Cardiac muscle cell (in vitro differentiated cells and primary cell): ENCODE measurements at places on chromosomes 12 and 14. TPM values are rescaled to one million over a fixed set of nuclear protein-coding genes. Genes with fewer than 3 reads are reported as not detected.

DNA sequence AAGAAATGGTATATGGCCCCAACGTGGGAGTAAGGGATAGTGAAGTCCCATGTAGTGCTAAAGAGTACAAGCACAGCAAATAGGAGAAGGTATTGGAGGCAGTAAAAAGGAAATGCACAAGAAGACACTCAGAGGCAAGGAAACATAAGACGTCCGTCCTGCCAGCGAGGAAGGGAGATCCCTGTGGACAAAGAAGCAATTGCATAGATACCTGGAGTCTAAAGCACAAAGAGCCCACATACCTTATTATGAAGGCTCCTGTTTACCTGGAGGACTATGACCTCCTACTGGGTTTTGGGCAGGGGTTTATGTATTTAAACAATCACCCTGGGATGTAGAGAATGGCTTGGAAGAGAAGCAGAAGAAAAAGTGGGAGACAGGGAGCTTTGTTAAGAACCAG is 341.2 kb upstream of the DCN start:
- H3K27ac ChIP-seq, result no peak overlapping the region
- no peak for DNase-seq
- no peaks in the 10 kb centered on the region for H3K36me3 ChIP-seq
- no peaks in the 10 kb centered on the region for H3K4me1 ChIP-seq

GRCh38 chr12:50039151-50039835 is 14.0 kb upstream of the RACGAP1 start:
- peak; percentile 90 for DNase-seq
- no peak overlapping the region for H3K4me3 ChIP-seq
- H3K36me3 ChIP-seq, result no peaks in the 10 kb centered on the region

DNA sequence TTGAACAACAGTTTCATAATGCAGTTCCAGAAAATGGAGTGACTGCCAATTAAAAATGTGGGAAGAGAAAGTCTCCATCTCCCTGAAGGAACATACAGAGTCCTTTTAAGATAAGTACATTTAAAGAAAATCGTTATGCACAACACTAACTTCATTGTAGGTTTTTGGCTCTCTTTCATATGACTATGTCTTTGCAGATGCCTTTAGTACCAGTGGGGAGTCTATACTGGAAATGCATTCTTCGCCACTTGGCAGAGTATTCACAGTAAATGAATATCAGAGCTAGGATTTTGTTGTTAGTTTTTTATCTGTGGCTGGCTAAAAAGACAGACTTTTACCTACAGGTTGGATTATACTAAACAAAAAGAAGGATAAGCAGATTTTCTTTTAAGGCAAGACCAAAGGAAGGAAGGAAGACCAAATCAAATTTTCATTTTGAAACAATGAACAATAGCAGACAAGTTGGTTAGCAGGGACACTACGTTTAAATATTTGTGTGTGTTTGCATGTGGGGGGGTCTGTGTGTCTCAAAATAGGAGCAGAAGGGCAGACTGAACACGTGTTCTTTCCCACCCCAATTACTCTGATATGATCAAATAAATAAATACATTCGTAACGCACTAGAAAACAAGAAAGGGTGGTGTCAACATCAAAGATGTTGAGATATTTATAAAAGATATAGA is 124.5 kb downstream of the BTG1 start:
- peak overlapping the region; percentile 54 for H3K27ac ChIP-seq
- peaks cover 12% of the 10 kb centered on the region for H3K4me1 ChIP-seq
- no peaks in the 10 kb centered on the region for H3K27me3 ChIP-seq
- no peaks in the 10 kb centered on the region for H3K36me3 ChIP-seq

- no peak for DNase-seq
- no peaks in the 10 kb centered on the region for H3K27me3 ChIP-seq
- peaks cover 6% of the 10 kb centered on the region for H3K4me1 ChIP-seq
- no peak overlapping the region for H3K4me3 ChIP-seq
- H3K36me3 ChIP-seq, result no peaks in the 10 kb centered on the region
- H3K27ac ChIP-seq, result no peak overlapping the region
These were observed 121.8 kb downstream of the KCNA5 start for GRCh38 chr12:5165296-5165970.

GRCh38 chr14:75609606-75610475 is 31.4 kb downstream of the FLVCR2 start:
- H3K4me1 ChIP-seq, result no peaks in the 10 kb centered on the region
- DNase-seq, result no peak
- no peak overlapping the region for H3K27ac ChIP-seq
- no peak overlapping the region for H3K4me3 ChIP-seq

- H3K36me3 ChIP-seq, result no peaks in the 10 kb centered on the region
- no peaks in the 10 kb centered on the region for H3K4me1 ChIP-seq
- no peak overlapping the region for H3K27ac ChIP-seq
- H3K4me3 ChIP-seq, result no peak overlapping the region
- peak; percentile 49 for DNase-seq
- H3K27me3 ChIP-seq, result no peaks in the 10 kb centered on the region
These were observed 45.7 kb upstream of the ITPR2 start for GRCh38 chr12:26878661-26879119.

DNA sequence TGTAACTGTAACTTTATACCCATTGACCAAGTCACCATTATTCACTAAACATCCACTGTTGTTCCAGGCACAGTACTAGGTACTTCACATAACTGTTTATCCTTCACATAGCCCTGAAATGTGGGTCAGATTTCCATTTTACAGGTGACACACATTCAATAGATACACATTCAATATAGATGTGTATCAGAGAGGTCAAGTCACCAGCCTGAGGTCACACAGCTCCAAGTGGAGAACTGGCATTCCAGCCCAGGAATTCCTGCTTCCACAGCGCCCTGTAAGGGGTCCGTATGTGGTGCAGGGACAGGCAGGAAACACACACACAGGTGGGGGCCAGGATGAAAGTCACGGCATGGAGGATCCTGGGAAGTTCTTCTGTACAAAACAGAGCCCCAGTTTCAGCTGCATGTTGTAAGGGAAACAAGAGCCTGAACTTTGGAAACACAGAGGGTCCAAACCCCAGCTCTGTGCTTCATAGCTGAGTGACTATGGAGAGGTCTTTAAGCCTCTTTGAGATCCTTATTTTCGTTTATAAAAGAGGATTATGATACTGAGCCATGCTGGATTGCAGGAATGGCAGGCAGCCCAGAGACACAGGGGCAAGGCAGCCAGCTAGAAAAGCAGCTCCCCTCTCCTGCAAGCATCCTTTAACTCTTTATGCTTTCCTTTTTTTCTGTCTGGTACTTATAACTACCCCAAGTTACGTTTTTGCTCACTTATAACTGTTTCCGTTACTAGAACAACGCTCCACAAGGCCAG is 50.3 kb upstream of the DICER1 start:
- H3K27me3 ChIP-seq, result peaks cover 45% of the 10 kb centered on the region
- no peak overlapping the region for H3K4me3 ChIP-seq
- no peaks in the 10 kb centered on the region for H3K36me3 ChIP-seq
- DNase-seq, result no peak
- H3K4me1 ChIP-seq, result no peaks in the 10 kb centered on the region

- DNase-seq, result no peak
- H3K27me3 ChIP-seq, result no peaks in the 10 kb centered on the region
- no peak overlapping the region for H3K4me3 ChIP-seq
- no peaks in the 10 kb centered on the region for H3K4me1 ChIP-seq
- no peaks in the 10 kb centered on the region for H3K36me3 ChIP-seq
- no peak overlapping the region for H3K27ac ChIP-seq
These were observed 19.5 kb downstream of the TMED10 start for GRCh38 chr14:75156901-75157300.

DNA sequence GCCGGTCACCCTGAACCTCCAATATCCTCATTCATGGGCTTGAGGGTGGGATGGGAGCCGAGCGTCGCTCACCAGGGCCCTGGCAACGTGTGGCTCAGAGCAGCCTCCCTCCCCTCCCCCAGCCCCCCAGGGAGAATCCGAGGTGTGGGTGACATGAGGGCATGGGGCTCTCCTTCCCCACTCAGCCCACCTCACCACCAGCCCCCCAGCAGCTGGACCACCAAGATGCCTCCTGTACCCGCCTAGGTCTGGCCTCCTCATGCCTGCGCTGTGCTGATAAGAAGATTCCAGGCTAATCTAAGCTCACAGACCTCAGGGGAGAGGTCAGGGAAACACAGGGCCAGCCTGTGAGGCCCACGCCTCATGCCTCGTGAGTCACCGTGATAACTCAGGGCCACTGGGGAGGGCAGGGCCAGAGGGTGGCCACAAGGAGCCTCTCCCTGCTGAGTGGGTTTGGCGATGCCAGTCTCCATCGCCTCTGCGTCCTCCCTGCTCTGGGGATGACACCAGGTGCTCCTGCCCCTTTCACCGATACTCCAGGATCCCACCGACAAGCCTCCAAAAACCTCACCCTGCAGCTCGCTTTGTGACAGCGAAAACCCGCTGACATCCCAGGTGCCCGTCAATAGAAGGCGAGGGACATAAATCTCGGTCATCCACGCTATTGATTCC is 56.9 kb downstream of the TESC start:
- peaks cover 41% of the 10 kb centered on the region for H3K4me1 ChIP-seq
- DNase-seq, result peak; percentile 31
- H3K27ac ChIP-seq, result peak overlapping the region; percentile 54
- no peaks in the 10 kb centered on the region for H3K27me3 ChIP-seq

DNA sequence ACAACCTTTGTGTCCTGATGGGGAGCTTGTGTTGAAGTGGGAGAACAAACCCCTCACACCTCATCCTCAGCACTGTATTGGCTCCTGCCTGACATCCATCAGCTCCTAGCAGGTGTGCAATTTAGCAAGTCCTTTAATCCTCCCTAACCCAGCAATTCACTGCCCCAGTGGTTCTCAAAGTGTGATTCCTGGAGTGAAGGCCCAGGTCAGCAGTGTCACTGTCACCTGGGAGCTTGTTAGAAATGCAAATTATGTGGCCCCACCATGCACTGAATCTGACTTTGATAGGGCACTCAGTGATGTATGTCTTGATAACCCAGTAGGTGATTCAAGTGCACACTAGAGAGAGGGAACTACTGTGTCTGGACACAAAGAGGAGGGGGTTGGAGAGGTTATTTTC is 133.6 kb downstream of the FGD4 start:
- H3K27me3 ChIP-seq, result no peaks in the 10 kb centered on the region
- no peaks in the 10 kb centered on the region for H3K36me3 ChIP-seq
- no peak overlapping the region for H3K4me3 ChIP-seq
- H3K4me1 ChIP-seq, result peaks cover 25% of the 10 kb centered on the region
- no peak for DNase-seq

- no peaks in the 10 kb centered on the region for H3K36me3 ChIP-seq
- DNase-seq, result no peak
- H3K4me1 ChIP-seq, result peaks cover 23% of the 10 kb centered on the region
- no peaks in the 10 kb centered on the region for H3K27me3 ChIP-seq
- H3K27ac ChIP-seq, result peak overlapping the region; percentile 99
- H3K4me3 ChIP-seq, result peak overlapping the region; percentile 5
These were observed 3.2 kb downstream of the RNASE1 start for GRCh38 chr14:20799456-20799891.

GRCh38 chr12:24421759-24422158 is 472.3 kb upstream of the SOX5 start:
- H3K4me3 ChIP-seq, result no peak overlapping the region
- DNase-seq, result no peak
- no peaks in the 10 kb centered on the region for H3K27me3 ChIP-seq
- H3K4me1 ChIP-seq, result no peaks in the 10 kb centered on the region
- no peaks in the 10 kb centered on the region for H3K36me3 ChIP-seq

GRCh38 chr14:99667045-99667444 is 17.1 kb upstream of the CYP46A1 start:
- peaks cover 11% of the 10 kb centered on the region for H3K4me1 ChIP-seq
- no peak for DNase-seq
- H3K4me3 ChIP-seq, result no peak overlapping the region
- no peaks in the 10 kb centered on the region for H3K36me3 ChIP-seq
- H3K27me3 ChIP-seq, result no peaks in the 10 kb centered on the region
- no peak overlapping the region for H3K27ac ChIP-seq

GRCh38 chr12:1093166-1093751 is 102.2 kb downstream of the ERC1 start:
- H3K4me1 ChIP-seq, result peaks cover 5% of the 10 kb centered on the region
- no peaks in the 10 kb centered on the region for H3K27me3 ChIP-seq
- no peak overlapping the region for H3K27ac ChIP-seq
- DNase-seq, result peak; percentile 67

GRCh38 chr12:22046090-22046967 is at the start of gene CMAS:
Gene CMAS, plus strand, starts transcription at chr12:22046218. Its CDS starts 86 bp downstream, at chr12:22046304.
- peak within 1 kb of the TSS; percentile 87 for H3K4me3 ChIP-seq
- no peaks in the 10 kb centered on the region for H3K27me3 ChIP-seq
- no peaks in the 10 kb centered on the region for H3K36me3 ChIP-seq
- DNase-seq, result peak; percentile 87
- H3K4me1 ChIP-seq, result no peaks in the 10 kb centered on the region
- peak within 1 kb of the TSS; percentile 76 for H3K27ac ChIP-seq

- no peak overlapping the region for H3K27ac ChIP-seq
- H3K4me1 ChIP-seq, result peaks cover 32% of the 10 kb centered on the region
- H3K27me3 ChIP-seq, result no peaks in the 10 kb centered on the region
- H3K36me3 ChIP-seq, result no peaks in the 10 kb centered on the region
These were observed 31.1 kb downstream of the ATF7 start for GRCh38 chr12:53594897-53595615.

- H3K36me3 ChIP-seq, result no peaks in the 10 kb centered on the region
- H3K4me3 ChIP-seq, result no peak overlapping the region
- DNase-seq, result no peak
- H3K27me3 ChIP-seq, result no peaks in the 10 kb centered on the region
- no peak overlapping the region for H3K27ac ChIP-seq
These were observed 404.4 kb downstream of the FLRT2 start for GRCh38 chr14:85934123-85934885.

FAM186B gene
- 0.21 and 1.6 TPM in 2 replicates for total RNA-seq

KCNH3 gene
- 0.86 and 1.0 TPM in 2 replicates for total RNA-seq

CHURC1 gene
- total RNA-seq, result 21.6 and 28.9 TPM in 2 replicates

TMEM132C gene
- 1.8 and 3.9 TPM in 2 replicates for total RNA-seq

KRT6A gene
- not detected in 2 replicates for total RNA-seq

TAS2R13 gene
- total RNA-seq, result 0.11 and 0.69 TPM in 2 replicates

NABP2 gene
- 14.8 and 32.0 TPM in 2 replicates for total RNA-seq

CD27 gene
- not detected in 2 replicates for total RNA-seq
